ENCODE measurements at places on chromosomes 7 and 10. TPM values are rescaled to one million over a fixed set of nuclear protein-coding genes. Genes with fewer than 3 reads are reported as not detected.

Gene PSD
- total RNA-seq: 0.75 TPM

DNA sequence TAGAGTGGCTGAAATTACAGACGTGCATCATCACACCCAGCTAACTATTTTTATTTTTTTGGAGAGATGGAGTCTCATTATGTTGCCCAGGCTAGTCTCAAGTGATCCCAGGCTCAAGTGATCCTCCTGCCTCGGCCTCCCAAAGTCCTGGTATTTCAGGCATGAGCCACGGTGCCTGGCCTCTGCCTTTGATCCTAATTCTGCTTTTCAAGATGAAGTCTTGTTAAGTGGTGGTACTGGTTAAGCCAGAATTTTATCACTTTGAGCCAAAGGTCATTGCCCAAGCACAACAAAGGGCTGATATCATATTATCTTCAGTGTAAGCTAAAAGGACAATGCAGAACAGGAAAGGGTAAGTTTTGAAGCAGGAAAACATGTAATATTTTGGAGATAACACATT is 64.2 kb downstream of the MYOF start:
- no peak overlapping the region for H3K4me3 ChIP-seq
- H3K4me1 ChIP-seq: no peaks in the 10 kb centered on the region
- DNase-seq: no peak
- peaks cover 60% of the 10 kb centered on the region for H3K36me3 ChIP-seq
- peak overlapping the region; percentile 51 for H3K27ac ChIP-seq

Gene HECW1
- total RNA-seq: 0.27 TPM

DNA sequence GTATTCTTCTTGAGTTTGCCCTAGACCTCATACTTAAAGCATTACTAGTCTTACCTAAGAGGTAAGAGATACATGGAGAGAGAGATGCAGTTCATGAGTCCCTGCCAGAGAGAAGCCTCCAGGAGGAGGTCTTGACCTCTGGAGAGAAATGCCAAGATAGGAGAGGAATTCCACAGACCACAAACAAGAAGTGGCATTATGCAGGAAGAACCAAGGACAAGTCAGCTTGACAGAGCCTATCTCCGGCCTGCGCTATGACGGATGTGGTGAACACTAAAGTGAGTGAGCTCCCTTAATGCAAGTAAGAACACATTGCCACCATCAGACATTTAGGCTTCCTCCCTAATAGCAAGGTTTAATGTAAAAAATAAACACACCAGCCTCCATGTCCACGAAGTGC is 27.9 kb upstream of the COL1A2 start:
- H3K27me3 ChIP-seq: no peaks in the 10 kb centered on the region
- no peaks in the 10 kb centered on the region for H3K36me3 ChIP-seq
- peak overlapping the region; percentile 73 for H3K27ac ChIP-seq
- H3K4me3 ChIP-seq: no peak overlapping the region
- DNase-seq: no peak

GRCh38 chr10:9012312-9012711 is 957.8 kb downstream of the GATA3 start:
- peak; percentile 45 for DNase-seq
- no peaks in the 10 kb centered on the region for H3K36me3 ChIP-seq
- peak overlapping the region; percentile 81 for H3K27ac ChIP-seq
- no peak overlapping the region for H3K4me3 ChIP-seq

- H3K4me3 ChIP-seq: no peak overlapping the region
- H3K27ac ChIP-seq: no peak overlapping the region
- H3K36me3 ChIP-seq: no peaks in the 10 kb centered on the region
- H3K4me1 ChIP-seq: no peaks in the 10 kb centered on the region
These were observed 138.2 kb upstream of the ADO start for GRCh38 chr10:62666275-62666674.

- no peaks in the 10 kb centered on the region for H3K4me1 ChIP-seq
- no peaks in the 10 kb centered on the region for H3K27me3 ChIP-seq
- no peaks in the 10 kb centered on the region for H3K36me3 ChIP-seq
- H3K27ac ChIP-seq: no peak overlapping the region
- peak overlapping the region; percentile 54 for H3K4me3 ChIP-seq
These were observed 4.2 kb downstream of the MKX start for GRCh38 chr10:27741173-27742091.

Gene CHRM2
- total RNA-seq: not detected

GRCh38 chr10:29635711-29636144 is 957 bp upstream of the SVIL start:
- DNase-seq: no peak
- no peaks in the 10 kb centered on the region for H3K27me3 ChIP-seq
- peaks cover 25% of the 10 kb centered on the region for H3K36me3 ChIP-seq
- H3K27ac ChIP-seq: peak overlapping the region; percentile 96
- H3K4me1 ChIP-seq: peaks cover 45% of the 10 kb centered on the region
- H3K4me3 ChIP-seq: peak overlapping the region; percentile 78

GRCh38 chr10:78532480-78533042 is 498.9 kb downstream of the RPS24 start:
- no peak overlapping the region for H3K4me3 ChIP-seq
- peaks cover 45% of the 10 kb centered on the region for H3K27me3 ChIP-seq
- no peaks in the 10 kb centered on the region for H3K36me3 ChIP-seq

- DNase-seq: peak; percentile 9
- no peak overlapping the region for H3K4me3 ChIP-seq
- H3K27me3 ChIP-seq: no peaks in the 10 kb centered on the region
- no peaks in the 10 kb centered on the region for H3K36me3 ChIP-seq
- H3K27ac ChIP-seq: no peak overlapping the region
These were observed 45.3 kb upstream of the GNAI1 start for GRCh38 chr7:80089366-80089765.

GRCh38 chr7:79590391-79590790 is 136.9 kb upstream of the MAGI2 start:
- H3K36me3 ChIP-seq: no peaks in the 10 kb centered on the region
- no peaks in the 10 kb centered on the region for H3K4me1 ChIP-seq
- H3K27ac ChIP-seq: no peak overlapping the region
- no peak overlapping the region for H3K4me3 ChIP-seq
- H3K27me3 ChIP-seq: peaks cover 68% of the 10 kb centered on the region

Gene RGR
- not detected for total RNA-seq

Gene MBLAC1
- total RNA-seq: 3.2 TPM

- no peak overlapping the region for H3K27ac ChIP-seq
- H3K27me3 ChIP-seq: no peaks in the 10 kb centered on the region
- DNase-seq: no peak
- peaks cover 42% of the 10 kb centered on the region for H3K4me1 ChIP-seq
- peak overlapping the region; percentile 76 for H3K4me3 ChIP-seq
These were observed 2.2 kb downstream of the IDE start for GRCh38 chr10:92571649-92572048.

All from MCF 10A (cell line).